ENCODE measurements at places on chromosomes 16 and 17. TPM values are rescaled to one million over a fixed set of nuclear protein-coding genes. Genes with fewer than 3 reads are reported as not detected.

PDILT gene
- polyA plus RNA-seq: not detected

MT1G gene
- polyA plus RNA-seq: 751 TPM

PRAC1 gene
- polyA plus RNA-seq: 0.63 TPM

VTN gene
- 0.51 TPM for polyA plus RNA-seq

KRTAP4-7 gene
- not detected for polyA plus RNA-seq

CA7 gene
- 0.06 TPM for polyA plus RNA-seq

OTOP2 gene
- 0.77 TPM for polyA plus RNA-seq

SPATA22 gene
- polyA plus RNA-seq: 0.02 TPM

LGALS9B gene
- polyA plus RNA-seq: 7.6 TPM

C17orf67 gene
- 0.44 TPM for polyA plus RNA-seq

ITGB4 gene
- polyA plus RNA-seq: 48.4 TPM

ZNF668 gene
- polyA plus RNA-seq: 6.6 TPM

SYNGR3 gene
- polyA plus RNA-seq: 0.36 TPM

EIF3CL gene
- 49.7 TPM for polyA plus RNA-seq

HEATR9 gene
- 0.05 TPM for polyA plus RNA-seq

SHISA9 gene
- polyA plus RNA-seq: 0.07 TPM

FOXF1 gene
- polyA plus RNA-seq: 2.1 TPM

MC1R gene
- 3.3 TPM for polyA plus RNA-seq

SMTNL2 gene
- polyA plus RNA-seq: 0.53 TPM

CORO7 gene
- polyA plus RNA-seq: 11.6 TPM

FBXO39 gene
- polyA plus RNA-seq: 0.28 TPM

CCL14 gene
- 21.9 TPM for polyA plus RNA-seq

TPSD1 gene
- polyA plus RNA-seq: 0.83 TPM

HID1 gene
- 2.7 TPM for polyA plus RNA-seq

TOX3 gene
- 0.07 TPM for polyA plus RNA-seq

BEAN1 gene
- polyA plus RNA-seq: 0.73 TPM

GRAP gene
- polyA plus RNA-seq: 1.2 TPM

ATP2A1 gene
- polyA plus RNA-seq: 0.69 TPM

CDRT4 gene
- 11.3 TPM for polyA plus RNA-seq

TEX19 gene
- polyA plus RNA-seq: not detected

KRT36 gene
- 0.07 TPM for polyA plus RNA-seq

PTX4 gene
- polyA plus RNA-seq: not detected

SLC16A11 gene
- polyA plus RNA-seq: 2.3 TPM

MSLN gene
- 0.87 TPM for polyA plus RNA-seq

DNAI2 gene
- polyA plus RNA-seq: not detected

KRTAP2-1 gene
- polyA plus RNA-seq: not detected

DNAH9 gene
- 0.12 TPM for polyA plus RNA-seq

GPR179 gene
- polyA plus RNA-seq: 0.01 TPM

CLEC10A gene
- polyA plus RNA-seq: 6.0 TPM

CD300E gene
- polyA plus RNA-seq: 0.12 TPM

CNEP1R1 gene
- 14.8 TPM for polyA plus RNA-seq

GAS7 gene
- polyA plus RNA-seq: 6.4 TPM

OTOP3 gene
- polyA plus RNA-seq: 11.2 TPM

KRTAP16-1 gene
- not detected for polyA plus RNA-seq

MED13 gene
- polyA plus RNA-seq: 7.1 TPM

HDAC5 gene
- 54.7 TPM for polyA plus RNA-seq
